HFFc6 (cell line): ENCODE measurements at places on chromosomes 7 and 10. TPM values are rescaled to one million over a fixed set of nuclear protein-coding genes. Genes with fewer than 3 reads are reported as not detected.

GRCh38 chr10:108450280-108450679 is 1285.8 kb upstream of the SORCS1 start:
- no peak for DNase-seq

The TBX20 gene
- not detected in 2 replicates for total RNA-seq

GRCh38 chr10:4474829-4475228 is 351.2 kb upstream of the AKR1E2 start:
- DNase-seq, result no peak

- no peak for DNase-seq
Observed at GRCh38 chr10:95447685-95448084, 113.5 kb downstream of the SORBS1 start.

The UFSP1 gene
- total RNA-seq, result 3.3 to 4.5 TPM (median 3.5 TPM) in 3 replicates
